ENCODE measurements at places on chromosomes 13 and 19.
A peak's percentile ranks its signal among the peaks of the same experiment; 100 is the strongest.

GRCh38 chr13:49042476-49042875 is 66.8 kb downstream of the FNDC3A start:
- DNase-seq = no peak

DNA sequence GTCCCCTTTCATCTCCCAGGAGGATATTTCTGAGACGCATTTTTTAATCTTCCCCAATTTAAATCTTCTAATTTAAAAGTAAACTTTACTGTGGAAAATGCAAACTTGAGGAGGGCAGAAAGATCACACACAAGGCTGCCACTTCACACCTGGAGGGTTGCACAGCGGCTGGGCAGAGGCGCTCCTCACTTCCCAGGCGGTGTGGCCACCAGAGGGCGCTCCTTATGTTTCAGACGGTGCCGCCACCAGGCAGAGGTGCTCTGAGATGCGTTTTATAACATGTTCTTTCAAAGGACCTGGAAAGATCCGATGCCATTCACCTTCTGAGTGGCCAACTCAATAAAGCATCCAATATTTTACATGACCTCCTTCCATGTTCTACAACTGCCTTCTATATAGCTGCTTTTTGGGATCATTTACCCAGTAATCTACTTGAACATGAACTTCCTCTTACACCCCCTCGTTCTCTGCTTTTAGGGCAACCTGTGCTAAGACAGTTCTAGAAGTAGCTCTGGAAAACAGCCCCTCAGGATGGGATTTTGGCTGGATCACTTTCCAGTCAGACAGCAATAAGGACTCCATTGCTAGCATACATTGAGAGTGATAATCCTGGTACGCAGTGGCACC is 14.8 kb upstream of the MTUS2 start:
- DNase-seq = peak; percentile 12

DNA sequence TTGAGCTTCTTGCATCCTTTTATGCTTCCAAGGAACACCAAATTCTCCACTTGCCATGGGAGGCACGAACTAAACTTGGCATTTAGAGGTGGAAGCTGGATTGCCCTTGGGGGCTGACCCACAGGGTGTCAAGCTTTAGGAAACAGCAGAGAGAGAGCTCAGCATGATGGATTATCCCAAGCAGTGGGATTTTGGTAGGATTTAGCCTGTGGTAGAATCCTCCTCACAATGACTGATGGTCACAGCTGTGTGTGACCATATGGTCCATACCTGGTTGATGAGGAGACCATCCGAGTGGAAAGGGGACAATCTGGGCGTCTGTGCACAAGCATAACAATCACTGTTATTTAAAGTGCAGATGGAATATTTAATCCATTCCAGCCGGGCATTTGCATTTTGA is 40.1 kb upstream of the PSG9 start:
- DNase-seq = no peak

- no peak for DNase-seq
Measured at GRCh38 chr19:51712461-51713081, 11.2 kb downstream of the HAS1 start.

GRCh38 chr13:53100394-53101063 is 71.9 kb downstream of the OLFM4 start:
- no peak for DNase-seq

DNA sequence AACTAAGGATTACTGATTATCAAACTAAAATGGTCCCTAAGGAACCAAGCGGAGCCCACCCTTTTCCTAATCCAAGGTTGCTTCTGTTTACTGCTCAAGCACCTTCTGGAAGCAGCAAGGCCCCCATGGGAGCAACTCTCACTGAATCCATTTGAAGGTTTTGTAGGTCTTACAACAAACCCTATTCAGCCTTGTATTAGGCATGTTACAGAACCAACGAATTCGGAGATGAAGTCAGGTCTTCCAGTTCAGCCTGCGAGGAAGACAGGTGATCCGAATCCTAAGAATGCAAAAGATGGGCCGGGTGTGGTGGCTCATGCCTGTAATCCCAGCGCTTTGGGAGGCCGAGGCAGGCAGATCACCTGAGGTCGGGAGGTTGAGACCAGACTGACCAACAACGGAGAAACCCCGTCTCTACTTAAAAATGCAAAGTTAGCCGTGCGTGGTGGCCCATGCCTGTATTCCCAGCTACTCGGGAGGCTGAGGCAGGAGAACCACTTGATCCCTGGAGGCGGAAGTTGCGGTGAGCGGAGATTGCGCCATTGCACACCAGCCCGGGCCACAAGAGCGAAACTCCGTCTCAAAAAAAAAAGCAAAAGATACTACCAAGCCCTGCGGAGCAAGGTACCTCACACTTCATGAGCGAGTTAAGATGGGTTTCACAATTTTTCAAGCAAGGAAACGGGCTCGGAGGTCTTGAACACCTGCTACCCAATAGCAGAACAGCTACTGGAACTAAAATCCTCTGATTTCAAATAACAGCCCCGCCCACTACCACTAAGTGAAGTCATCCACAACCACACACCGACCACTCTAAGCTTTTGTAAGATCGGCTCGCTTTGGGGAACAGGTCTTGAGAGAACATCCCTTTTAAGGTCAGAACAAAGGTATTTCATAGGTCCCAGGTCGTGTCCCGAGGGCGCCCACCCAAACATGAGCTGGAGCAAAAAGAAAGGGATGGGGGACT is 609 bp downstream of the ZAR1L start:
- no peak for DNase-seq

DNA sequence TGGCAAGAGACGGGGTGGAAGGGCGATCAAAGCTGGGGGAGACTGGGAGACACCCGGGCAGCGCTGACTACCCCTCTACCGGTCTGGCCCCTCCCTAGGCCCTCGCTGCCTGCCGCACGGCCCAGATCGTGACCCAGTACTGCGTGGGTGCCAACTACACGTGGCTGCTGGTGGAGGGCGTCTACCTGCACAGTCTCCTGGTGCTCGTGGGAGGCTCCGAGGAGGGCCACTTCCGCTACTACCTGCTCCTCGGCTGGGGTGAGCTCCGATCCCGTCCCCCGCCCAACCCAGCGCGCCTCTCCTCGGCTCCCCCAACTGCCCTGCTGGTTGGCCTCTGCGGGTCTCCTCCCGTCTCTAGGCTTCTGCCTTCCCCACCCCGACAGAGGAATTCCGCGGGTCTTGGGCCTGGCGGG is 8.8 kb downstream of the GIPR start:
- DNase-seq = no peak

- no peak for DNase-seq
Measured at GRCh38 chr19:34096020-34096915, 76.0 kb upstream of the LSM14A start.

- no peak for DNase-seq
Measured at GRCh38 chr19:821231-821824, 427 bp downstream of the PLPPR3 start.

DNA sequence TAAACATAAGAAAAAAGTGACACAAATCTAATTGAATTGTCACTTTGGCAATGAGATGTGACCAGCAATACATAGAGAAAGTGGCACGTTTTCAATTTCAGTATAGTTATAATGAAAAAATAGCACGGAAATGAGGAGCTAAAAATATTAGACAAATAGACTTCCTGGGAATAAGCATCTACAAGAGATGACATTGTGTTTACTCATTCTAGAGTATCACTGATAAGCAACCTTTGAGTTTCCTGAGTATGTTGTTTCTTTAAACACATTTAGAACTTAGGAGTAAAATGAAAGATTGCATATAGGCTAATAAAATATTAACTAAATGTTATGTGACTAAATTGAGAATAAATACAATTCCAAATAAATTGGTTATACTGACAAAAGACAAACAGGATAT is 207.1 kb upstream of the SLITRK6 start:
- DNase-seq = no peak

DNA sequence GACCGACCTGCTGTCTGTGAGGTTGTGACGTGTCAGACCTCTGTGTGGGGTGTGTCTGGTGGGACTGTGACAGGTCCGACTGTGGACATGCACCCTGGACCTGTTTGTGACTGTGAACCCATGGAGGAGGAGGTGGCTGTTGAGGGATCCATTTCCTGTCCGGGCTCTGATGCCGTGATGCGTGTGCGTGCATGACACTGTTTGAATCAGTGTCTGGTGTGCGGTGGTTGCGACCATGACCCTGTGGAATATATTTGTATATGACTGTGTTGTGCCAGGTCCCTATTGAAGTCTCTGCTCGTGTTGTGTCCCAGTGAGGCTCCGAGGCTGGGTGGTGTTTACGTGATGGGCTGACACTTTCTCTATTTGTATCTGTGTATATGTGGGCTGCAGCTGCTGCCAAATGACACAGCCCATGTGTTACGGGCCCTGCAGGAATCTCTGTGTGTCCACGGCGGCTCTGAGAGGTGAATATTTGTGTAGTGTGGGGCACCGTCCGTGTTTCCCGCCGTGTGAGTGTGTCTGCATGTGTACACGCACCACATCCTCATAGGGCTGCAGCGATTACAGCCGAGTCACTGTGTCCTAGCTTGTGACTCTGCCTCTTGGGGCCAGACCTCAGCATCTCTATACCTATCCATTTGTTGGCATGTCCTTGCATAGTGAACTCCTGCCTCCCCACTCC is 18.3 kb downstream of the CCDC97 start:
- no peak for DNase-seq

- DNase-seq = no peak
Measured at GRCh38 chr13:74466020-74466419, 331.8 kb upstream of the KLF12 start.

GRCh38 chr13:91323349-91323748 is 24.1 kb upstream of the MIR17HG start:
- DNase-seq = no peak

GRCh38 chr19:39499932-39500331 is 1.2 kb downstream of the DLL3 start:
- DNase-seq = no peak

GRCh38 chr13:89726690-89727435 is 1620.6 kb upstream of the MIR17HG start:
- DNase-seq = no peak

DNA sequence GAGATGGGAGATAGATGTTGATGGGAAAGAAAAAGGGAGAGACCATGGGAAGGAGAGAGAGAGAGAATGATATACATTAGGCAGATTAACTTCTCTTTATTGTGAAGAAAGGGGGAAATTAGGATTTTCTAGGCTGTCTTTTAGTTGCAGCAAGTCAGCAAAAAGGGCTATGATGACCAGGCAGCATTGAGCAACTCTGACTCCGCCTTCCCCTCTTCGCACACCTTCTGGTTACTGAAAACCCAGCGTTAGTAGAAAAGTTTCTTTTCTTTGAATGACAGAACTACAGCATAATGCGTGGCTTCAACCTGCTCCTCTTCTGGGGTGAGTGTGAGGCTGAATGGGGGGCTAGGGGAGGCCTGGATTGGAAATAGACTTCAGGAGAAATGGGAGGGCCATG is at the start of gene ADGRE1:
Gene ADGRE1 (plus strand): TSS at position 264 of the 400 bp plus-strand sequence. CDS start 30 bp downstream, at position 294.
- no peak for DNase-seq

GRCh38 chr13:20921572-20921971 is 19.0 kb upstream of the XPO4 start:
- DNase-seq = no peak

DNA sequence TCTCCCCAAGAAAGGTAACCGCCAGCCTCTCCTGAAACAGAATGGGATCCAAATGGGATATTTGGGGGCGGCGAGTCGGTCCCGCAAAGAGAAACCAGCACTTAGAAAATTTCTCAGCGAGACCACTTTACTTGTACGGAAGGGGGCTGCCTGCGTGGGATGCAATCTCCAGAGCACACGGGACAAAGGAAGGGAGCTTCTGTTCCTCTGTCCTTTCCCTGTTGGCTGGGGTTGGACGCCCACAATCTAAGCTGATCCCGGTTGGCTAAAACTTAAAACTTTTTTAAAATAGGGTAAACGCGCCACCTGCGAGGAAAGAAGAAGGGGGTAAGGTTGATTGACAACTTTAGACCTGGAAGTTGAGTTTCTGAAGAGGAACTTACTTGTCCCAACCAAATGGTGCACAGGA is 826 bp upstream of the BSG start:
- DNase-seq = no peak

DNA sequence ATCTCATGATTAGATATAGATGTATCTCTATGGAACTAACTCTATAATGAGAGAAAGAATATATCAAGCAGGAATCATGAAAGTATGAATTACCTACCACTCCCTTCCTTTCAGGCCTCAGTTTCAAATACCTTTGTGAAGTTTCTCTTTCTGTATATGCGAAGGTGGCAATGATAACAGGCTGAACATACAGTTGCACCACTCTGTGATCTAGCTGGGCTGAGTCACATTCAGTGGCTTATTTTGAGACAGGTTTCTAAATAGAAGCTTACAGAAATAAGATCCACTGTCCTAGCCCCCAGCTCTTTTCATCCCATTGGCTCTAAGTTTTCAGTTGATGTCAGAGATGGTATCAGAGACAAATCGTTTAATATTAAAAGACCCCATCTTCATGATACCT is 662.0 kb downstream of the SLITRK1 start:
- no peak for DNase-seq

GRCh38 chr13:95676105-95676761 is 706 bp upstream of the DNAJC3 start:
- DNase-seq = no peak

DNA sequence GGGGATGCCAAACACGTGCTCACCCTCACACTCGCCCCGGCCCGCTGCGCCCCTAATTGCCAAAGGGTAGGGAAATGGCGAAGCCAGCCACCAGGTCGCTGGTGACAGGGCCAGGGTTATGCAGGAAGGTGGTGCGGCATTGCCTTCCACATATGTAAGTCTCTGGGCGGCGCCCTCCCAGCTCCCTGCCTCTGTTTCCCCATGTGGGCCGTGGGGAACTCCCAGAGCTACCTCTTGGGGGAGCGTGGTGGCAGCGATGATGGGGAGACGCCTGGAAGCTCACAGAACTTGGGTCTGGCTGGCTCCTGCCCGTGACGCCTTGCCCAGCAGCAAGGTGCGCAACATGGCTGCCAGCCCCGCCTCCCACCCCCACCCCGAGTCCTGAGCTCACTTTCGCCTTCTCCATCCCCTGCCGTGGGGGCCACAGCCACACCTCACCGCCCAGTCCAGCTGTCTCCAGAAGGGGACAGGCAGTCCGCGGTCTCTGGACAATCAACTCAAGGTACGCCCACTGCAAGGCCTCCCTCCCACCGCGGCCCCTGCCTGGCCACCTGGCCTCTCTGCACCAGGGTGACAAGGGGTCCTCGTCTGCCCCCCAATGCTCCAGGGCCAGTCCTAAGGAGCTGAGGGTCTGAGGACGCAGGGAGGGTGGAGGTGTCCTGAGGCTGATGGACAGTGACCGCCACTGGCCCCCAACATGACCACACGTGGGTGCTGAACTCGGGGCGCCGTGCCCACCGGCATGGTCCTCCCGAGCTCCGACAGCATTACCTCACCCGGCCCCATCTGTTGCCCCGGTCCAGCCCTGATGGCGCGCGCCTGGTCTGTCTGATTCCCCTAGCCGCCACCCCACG is 6.6 kb downstream of the C19orf25 start:
- peak; percentile 15 for DNase-seq

Measured in GM06990 (cell line).